Activated naive CD4-positive, alpha-beta T cell treated with anti-CD3 and anti-CD28 coated beads, Interleukin-2, amount 10 ng/mL, durations not matched to agents 7 days and 5 days (primary cell): ENCODE measurements at places on chromosomes 11 and 22.

- DNase-seq, result peak; percentile 24
Observed at GRCh38 chr22:31945443-31945855, 1.1 kb downstream of the YWHAH start.

DNA sequence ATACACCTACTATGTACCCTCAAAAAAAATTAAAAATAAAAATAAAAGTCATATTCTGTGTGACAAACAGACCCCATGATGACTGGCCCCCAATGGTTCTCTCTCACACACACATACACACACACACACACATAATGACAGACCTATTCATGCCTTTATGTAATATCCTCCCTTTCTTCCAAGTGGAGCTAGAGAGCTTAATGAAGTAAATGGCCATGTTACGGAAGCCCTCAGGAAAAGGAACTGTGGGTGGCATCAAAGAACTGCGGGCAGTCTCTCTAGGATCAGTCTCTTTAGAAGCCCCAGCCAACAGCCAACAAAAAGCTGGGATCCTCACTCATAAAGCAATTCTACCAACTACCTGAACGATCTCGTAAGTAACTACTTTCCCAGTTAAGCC is 125.5 kb downstream of the SIK3 start:
- DNase-seq, result no peak

DNA sequence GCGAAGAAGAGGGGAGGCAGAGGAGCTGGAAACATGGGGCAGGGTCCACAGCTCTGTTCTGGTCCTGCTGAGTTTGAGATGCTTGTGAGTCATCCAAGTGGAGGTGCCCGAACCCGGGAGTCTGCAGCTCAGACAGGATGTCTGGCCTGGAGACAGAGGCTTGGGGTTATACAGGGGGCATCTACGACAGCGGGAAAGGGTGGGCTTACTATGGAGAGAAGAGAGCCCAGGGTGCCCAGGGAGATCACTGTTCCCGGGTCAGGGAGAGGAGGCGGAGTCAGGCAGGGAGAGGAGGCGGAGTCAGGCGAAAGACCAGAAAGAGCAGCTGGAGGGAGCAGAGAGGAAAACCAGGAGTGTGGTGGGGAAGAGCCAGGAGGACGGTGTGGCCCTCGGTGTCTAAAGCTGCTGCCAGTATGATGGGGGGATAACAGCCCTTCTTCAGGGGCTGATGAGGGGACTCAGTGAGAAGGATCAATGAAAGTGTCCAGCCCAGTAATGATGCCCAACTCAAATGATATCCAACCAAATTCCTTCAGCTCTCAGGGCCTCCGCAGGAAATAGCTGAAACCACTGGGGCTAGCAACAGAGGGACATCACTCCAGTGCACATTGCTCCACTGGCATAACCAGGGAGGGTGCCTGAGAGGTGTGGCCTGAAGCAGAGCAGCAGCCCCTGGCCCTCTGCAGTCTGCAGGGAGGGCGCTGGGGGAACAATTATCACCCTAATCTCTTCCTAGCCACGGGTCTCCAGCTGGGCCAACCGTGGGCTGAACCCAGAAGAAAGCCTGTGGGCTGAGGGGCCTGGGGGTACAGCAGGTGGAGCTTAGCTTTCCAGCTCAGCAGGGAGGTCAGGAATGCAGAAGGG is 2.6 kb upstream of the LTBP3 start:
- no peak for DNase-seq

DNA sequence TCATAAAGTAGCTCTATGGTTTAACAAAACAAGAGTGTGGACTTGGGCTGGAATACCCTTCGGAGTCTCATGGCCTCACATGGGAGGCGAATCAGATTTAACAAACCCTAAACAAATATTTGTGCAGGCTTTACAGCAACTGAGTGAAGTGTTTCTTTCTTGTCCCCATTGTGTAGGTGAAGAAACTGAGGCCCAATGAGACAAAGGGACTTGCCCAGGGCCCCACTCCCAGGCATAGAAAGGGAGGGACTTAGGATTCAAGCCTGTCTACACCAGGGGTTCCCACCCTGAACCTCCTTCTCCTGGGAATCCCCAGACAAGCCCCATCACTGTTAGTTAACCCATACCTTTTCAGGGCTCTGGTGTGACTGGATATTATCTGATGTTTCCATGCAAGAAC is 55.1 kb upstream of the CRYBB3 start:
- no peak for DNase-seq

- DNase-seq, result no peak
Observed at GRCh38 chr11:128941110-128941509, 1.6 kb downstream of the TP53AIP1 start.

DNA sequence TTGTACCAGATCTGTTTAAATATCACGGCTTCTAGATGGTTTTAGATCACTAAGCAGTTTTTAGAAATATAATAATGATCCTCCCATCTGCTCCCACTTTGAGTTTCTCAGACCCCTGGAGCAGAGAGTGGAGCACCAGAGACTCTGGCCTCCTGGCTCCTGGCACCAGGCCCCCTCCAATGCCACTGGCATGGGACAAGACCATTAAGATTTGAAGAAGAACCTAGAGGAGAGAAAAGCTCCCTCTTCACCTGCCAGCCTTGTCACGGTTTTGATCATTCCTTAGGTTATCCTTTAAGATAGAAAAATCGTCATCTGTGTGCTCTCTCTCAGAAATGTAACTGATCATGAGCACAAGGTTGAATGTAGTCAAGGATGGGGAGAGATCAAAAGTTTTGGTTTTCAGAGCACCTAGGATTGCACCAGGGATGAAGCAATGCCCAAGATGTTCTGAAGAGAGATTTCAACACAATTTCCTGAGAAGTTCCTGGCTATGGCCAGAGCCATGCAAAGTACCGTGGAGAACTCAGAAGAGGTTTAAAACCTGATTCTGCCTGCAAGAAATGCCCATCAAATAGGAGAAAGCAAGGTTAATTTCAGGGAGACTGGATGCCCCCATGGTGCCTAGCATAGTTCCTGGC is 22.2 kb downstream of the IL10RA start:
- no peak for DNase-seq

DNA sequence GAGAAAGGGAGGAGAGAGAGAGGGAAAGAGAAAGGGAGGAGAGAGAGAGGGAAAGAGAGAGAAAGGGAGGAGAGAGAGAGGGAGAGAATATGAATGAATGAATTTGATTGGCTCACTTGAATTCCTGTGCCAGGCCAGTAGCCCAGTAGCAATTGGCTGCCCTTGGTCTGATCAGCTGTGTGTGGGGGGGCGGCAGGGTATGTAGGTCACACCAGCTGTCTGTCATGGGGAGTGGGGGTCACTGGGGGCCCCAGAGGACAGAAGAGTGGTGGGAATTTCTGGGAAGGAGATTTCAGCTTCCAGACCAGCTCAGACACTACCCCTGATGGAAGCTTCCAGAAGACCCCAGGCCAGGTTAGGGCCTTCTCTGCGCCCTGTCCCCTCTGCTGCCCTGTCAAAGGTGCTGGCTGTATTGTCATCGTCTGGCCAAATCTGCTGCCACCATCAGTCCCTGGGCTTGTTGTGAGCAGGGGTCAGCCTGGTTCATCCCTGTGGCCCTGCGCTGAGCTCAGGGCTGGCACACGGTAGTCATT is 21.1 kb downstream of the MPPED1 start:
- peak; percentile 10 for DNase-seq

- DNase-seq, result peak; percentile 18
Observed at GRCh38 chr11:72244060-72244360, at the start of gene PHOX2A. PHOX2A (minus strand) TSS chr11:72244176; CDS start chr11:72244004, 172 bp downstream.

DNA sequence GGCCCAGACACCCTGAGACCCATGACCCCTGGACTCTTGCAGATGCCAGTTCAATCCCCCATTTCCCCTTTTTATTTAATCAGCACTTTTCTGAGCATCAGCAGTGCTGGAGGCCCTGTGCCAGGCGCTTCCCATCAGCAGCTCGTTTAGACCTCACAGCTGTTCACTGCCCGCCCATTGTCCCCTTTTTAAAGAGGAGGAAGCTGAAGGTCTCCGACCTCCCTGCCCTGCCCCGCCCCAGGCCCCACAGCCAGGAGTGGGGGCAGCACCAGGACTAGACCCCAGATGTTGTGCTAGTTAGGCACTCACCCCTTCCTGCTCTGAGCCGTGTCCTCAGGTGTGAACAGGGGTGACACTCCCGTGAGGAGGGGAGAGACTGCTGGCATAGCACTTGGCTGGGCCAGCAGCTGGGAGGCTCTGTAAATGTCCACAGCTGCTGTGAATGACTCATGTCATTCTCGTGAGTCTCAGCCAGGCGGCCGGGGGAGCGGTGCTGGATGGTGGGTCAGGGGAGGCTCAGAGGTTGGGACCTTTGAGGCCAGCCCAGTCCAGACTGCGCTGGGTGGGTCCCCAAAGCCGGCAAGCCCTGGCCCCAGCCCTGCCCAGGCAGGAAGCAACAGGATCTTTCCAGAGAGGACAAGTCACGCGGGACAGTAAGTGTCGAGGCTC is 19.9 kb downstream of the EMID1 start:
- DNase-seq, result no peak

- DNase-seq, result no peak
Observed at GRCh38 chr11:105701098-105701497, 91.2 kb downstream of the GRIA4 start.

- no peak for DNase-seq
Observed at GRCh38 chr11:368414-369335, 624 bp upstream of the B4GALNT4 start.
